ENCODE measurements at places on chromosomes 11 and 22. TPM values are rescaled to one million over a fixed set of nuclear protein-coding genes. Genes with fewer than 3 reads are reported as not detected.

GRCh38 chr11:124745835-124746620, 6.0 kb downstream of the VSIG2 start:
- DNase-seq = peak; percentile 71

DNA sequence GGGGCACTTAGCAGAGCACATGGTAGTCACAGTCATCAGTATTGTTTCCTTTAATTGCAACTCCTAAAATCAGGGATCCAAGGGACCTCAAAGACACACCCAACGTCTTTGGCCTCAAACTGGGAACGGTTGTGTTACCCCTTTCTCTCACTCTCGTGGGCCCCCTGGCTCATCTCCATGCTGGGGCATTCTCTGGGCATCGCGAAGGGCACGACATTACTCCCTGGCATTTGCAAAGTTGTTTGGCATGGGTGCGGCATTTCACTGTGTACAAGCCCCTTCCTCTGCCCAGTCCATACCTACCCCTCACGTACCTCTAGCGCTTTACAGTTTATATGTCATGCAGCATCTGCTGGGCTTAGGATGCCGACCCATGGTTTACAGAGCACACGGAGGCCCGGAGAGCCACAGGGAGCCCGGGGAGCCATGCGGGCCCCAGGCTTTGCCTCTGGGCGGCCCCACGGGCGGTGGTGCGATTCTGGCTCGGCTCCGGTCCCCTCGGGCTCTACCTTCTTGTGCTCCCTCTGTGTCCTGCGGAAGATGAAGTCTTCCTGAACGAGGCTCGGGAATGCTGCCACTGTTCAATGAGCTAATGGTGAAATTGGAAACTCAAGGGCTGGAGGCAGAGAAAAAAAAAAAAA, 21.9 kb upstream of the CACNG2 start:
- DNase-seq = no peak

GRCh38 chr11:57421805-57422204, 5.1 kb downstream of the SLC43A3 start:
- DNase-seq = no peak

GRCh38 chr11:2222451-2222850, 47.9 kb downstream of the ASCL2 start:
- no peak for DNase-seq

DNA sequence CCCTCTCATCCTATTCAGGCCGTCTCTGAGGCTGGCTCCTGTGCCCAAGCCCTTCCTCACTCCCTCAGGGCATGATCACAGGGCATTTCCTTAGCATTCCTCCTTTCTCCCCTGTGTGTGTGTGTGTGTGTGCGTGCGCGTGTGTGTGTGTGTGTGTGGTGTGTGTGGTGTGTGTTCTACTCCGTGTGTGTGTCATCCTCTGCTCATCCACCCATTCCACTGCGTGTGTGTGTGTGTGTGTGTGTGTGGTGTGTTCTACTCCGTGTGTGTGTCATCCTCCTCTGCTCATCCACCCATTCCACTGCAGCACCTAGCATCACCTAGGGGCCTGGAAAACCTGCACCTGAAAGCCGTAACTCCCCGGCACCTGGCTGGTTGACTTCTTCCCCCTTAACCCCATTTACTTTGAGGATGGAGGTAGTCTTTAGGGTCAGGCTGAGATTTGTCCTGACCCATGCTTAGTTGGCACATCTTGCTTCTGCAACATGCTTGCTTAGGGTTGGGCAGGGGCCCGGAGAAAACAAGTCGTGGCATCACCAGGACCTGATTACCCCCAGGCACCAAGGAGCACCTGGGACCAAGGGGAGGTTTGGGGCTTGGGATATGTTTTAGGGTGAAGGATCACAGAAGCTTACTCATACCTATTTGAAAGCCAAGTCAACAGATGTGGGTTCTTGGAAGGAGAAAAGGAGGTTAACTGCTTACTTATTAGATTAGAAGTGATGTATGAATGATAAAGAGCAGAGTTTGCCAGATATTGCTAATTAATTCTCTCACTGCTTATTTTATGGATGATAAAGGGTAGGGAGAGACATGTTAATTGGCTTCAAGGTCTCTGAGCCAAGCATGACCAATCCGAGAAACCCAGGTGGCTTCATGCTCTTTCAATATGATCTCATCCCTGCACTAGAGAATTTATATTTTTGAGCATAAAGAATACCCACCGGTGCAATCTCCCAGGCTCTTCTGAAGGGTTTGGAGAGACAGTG, 18.9 kb downstream of the TIMP3 start:
- no peak for DNase-seq

DNA sequence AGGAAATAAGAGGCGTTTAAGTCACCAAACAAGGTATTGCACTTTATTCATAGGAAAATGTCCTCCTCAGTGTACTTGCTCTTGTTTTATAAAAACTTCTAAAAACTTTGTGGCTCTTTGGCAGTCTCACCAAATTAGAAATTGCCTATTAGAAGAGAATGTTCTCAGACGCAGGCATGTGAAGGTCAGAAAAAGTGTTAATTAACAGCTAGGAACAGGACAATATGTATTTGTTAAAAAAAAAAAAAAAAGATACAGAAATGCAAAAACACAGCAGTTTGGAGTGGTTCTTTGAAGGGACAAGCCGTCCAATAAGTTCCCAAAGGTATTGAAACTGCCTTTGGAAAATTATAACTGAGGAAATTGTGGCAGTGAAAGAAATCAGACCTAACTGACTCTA, 67.9 kb downstream of the SLC25A17 start:
- DNase-seq = no peak

GRCh38 chr22:39176143-39176713, 23.7 kb upstream of the CBX7 start:
- DNase-seq = peak; percentile 37

DNA sequence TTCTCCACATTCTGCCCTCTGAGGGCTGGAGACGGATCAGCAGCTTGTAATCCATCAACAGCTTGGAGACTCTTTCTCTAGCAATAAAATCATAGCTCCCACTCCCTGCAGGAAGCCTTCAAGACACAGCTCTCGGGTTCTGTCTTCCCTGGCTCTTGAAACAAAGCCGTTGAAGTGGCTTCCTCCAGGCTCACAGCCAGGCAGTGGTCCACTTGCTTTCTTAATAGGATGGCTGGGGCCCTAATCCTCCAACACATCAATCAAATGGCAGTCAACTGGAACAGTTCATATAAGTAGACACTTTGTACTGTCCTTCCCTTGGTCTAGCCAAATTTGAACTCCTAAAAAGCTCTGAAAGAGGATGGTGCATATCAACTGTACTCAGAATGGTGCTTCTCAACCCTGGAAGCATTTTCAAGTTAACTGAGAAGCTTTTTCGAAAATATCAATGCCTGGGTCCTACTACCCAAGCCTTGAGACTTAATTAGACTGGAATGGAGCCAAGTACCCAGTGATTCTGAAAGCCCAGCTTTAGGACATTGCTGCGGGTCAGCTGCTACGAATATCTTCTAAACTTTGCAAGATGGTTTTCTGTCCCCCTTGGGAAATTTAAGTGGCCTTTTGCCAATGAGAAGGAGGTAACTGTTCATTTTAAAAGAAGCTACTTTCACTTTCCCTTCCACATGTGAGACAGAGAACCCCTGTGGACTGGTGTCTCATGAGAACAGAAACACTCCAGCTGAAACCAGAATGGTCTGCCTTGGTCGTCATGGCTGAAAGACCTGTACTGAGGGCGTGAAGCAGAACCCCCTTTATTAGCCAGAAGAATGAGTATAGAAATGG, 74.7 kb downstream of the SC5D start:
- DNase-seq = no peak

DNA sequence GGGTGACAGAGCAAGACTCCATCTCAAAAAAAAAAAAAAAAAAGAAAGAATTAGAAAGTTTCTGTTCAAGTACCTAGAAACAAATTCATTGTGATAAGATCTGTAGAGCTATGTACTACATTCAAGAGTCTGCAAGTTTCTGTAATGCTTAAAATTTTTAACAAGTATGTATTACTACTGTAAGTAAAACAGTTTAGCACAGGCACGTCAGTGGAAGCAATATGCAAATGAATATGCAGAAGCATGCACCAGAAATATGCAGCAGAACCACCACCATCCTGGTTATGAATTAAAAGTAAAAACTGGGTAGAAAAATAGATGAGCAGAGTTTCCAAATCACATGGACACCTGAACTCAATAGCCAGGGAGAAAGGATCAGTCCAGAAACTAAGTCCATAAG, 19.3 kb downstream of the SBF2 start:
- DNase-seq = no peak

DNA sequence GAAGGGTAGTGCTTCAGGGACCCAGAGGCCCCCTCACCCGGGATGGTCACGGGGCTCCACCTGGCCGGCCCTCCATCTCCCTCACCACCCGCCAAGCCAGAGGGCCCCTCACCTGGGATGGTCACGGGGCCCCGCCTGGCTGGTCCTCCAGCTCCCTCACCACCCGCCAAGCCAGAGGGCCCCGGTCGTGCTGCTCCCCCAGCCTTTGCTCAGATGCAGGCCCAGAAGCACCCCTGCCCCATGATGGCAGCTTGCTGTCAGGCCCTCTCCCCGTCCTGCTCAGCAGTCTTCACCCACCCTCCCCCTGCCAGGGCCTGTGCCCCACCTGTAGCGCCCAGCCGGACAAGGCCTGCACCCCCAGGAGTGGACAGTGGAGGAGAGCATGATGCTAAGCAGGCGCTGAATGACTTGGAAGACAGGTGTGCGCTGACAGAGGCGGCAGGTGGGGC, 7.3 kb downstream of the DENND6B start:
- no peak for DNase-seq

GRCh38 chr11:129720156-129720555, 95.5 kb upstream of the TMEM45B start:
- DNase-seq = no peak

DNA sequence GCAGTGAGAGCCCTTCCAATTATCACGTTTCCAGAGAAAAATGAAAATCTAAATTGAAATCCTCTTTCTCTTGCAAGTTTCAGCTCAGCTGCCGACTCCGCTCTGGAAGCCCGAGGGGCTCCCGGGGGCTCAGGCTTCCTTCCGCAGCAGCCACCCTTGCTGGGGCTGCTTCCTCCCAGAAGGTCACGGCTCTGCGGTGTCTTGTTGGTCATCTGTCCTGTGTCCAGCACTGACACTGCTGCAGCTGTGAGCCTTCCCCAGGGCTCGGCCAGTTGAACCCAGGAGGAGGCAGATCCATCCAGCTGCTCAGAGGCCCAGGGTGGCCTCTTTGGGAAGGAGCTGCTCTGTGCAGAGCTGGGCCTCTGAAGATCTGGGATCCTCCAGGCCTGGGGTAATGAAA, 1337.2 kb downstream of the TBC1D22A start:
- no peak for DNase-seq

DNA sequence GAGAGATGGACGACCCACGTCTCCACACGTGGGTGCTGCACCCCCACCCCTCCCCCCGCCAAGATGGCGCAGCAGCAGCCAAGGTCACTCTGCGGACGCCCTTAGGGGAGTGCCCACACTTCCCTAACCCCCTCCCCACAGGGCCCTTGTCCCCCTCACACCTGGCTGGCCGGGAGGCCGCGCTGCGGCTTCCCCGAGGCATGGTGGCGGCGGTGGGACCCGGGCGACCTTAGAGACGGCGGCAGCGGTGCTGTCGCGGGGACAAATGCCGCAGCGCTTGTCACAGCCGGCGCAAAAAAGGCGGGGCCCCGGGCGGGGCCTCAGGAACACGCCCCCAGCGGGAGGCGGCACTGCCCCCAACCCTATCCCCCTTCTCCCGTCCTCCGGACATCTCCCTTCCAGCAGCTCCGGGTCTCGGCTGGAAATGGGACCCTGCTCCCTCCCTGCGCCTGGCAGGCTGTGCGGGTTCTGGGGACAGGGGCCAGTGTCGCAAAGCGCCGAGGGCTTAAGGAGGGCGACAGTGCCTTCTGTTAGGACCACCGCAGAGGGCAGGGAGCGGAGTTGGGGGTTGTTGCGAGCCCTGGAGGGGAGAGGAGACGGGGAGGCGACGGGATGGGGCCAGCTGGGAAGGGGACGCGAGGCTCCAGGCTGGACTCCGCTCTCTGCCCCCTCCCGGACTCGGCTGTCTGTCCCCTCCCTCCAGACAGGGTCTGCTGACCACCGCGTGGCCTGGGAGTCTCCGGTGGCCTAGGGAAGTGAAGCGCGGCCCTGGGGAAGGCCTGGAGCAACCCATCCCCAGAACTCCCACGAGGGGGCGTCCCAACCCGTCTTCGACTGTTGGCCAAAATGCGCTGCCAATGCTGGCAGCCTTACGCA, at the start of gene CHCHD10:
TSS of gene CHCHD10 (minus strand) at position 300 of the 876 bp plus-strand sequence. CDS start at position 202, 98 bp downstream.
- DNase-seq = peak; percentile 70

DNA sequence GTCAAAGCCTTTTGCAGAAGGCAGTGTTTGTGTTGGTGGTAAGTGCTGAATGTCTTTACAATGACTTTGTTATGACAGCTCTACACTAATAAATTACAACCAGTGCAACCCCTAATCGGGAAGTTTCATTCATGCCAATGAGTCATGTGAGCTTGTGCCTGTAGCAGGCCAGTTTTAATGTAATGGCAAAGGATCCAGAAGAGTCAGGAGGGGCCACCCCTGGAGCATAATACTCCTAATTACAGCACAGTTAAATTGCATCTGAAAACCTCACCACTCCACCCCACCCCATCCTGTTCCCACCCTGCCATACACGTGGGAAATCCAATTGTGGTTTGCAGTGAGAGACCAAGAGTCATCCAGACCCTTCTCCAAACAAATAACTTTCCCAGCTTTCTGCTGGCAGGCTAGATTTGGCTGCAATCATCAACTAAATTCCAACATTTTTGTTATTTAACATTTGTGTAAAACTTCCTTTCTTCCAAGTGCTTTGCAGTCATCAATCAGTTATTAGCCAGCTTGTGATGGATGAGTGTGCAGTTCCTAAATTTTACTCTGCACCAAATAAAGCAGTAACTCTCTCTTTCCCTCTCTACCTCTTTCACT, 277.3 kb upstream of the FAT3 start:
- peak; percentile 63 for DNase-seq

DNA sequence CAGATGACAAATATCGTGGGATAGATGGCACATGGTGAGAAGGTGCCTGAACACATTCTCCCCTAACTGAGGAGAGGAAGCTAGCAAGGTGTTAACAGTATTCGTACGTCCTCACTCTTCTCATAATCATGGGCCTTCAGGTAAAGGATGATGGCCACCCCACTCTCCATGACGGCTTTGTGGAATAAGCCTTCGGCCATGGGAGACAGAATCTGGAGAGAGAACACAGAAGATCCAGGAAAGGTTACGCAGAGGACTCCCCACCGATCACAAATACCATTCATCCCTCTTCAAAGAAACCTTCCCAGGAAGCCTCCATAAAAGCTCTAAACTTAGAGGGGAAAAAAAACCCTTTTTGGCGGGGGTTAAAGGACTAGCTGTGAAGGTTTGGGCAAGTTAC, 189.9 kb downstream of the BCR start:
- no peak for DNase-seq

GRCh38 chr11:73376803-73377629, 817 bp downstream of the RELT start:
- peak; percentile 64 for DNase-seq

GRCh38 chr11:107567739-107568335, 2.3 kb upstream of the ALKBH8 start:
- DNase-seq = no peak

Gene CASP12
- total RNA-seq = not detected

Gene MUC5B
- 0.10 TPM for total RNA-seq

Gene ABCC8
- total RNA-seq = 0.52 TPM

Gene FXYD2
- total RNA-seq = 2.4 TPM

Gene PATE4
- total RNA-seq = not detected

Gene DBX1
- not detected for total RNA-seq
